ENCODE measurements at places on chromosomes 13 and 19.

DNA sequence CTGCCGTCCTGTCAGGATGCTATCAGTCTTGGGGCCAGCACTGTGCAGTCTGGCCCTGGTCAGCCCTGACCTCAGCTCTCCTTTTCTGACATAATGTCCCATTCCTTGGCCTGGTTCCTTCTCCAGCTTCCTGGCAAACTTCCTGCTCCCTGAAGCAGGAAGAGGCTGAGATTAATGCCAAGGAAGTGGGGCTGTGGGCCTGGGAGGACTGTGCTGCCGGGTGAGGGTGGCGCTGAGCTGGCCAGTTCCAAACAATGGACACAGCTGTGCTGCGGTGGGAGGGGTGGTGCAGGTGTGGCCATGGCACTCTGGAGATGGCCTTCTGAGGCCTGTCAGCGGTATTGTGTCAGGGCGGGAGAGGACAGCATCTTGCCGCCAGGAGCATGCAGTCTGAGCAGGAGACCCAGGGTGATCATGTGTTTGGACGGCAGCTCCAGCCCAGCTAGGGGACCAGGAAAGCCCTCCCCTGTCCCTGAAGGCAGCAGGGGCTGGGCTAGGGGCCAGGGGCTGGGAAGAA lies 30.9 kb downstream of the TUBA3C start:
- no peak for DNase-seq

- DNase-seq = no peak
Measured at GRCh38 chr19:46303322-46303690, 6.5 kb downstream of the HIF3A start.

DNA sequence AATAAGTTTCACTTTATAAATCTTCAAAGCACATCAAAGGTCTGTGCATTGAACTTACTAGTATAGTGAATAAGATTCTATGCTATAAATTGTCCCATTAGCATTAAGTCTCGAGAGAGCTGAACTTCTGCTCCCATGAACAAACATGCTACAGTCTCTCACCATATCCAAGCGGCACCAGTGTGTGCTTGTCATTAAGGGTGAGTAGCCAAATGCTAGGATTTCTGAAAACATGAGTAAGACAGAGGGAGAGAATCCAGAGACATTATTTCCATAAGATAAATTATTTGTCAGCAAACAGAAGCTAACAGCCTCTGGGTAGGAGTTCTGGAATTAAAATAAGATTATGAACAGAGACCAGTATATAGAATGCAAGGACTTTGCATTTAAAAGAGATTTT lies 2882.5 kb downstream of the PCDH9 start:
- no peak for DNase-seq

- no peak for DNase-seq
Measured at GRCh38 chr13:77009011-77009410, 17.1 kb downstream of the CLN5 start.

- no peak for DNase-seq
Measured at GRCh38 chr13:85166891-85167290, 632.3 kb downstream of the SLITRK6 start.

- no peak for DNase-seq
Measured at GRCh38 chr19:33186431-33187182, 7.5 kb upstream of the LRP3 start.

- DNase-seq = no peak
Measured at GRCh38 chr19:30364866-30365800, 7.1 kb upstream of the ZNF536 start.

DNA sequence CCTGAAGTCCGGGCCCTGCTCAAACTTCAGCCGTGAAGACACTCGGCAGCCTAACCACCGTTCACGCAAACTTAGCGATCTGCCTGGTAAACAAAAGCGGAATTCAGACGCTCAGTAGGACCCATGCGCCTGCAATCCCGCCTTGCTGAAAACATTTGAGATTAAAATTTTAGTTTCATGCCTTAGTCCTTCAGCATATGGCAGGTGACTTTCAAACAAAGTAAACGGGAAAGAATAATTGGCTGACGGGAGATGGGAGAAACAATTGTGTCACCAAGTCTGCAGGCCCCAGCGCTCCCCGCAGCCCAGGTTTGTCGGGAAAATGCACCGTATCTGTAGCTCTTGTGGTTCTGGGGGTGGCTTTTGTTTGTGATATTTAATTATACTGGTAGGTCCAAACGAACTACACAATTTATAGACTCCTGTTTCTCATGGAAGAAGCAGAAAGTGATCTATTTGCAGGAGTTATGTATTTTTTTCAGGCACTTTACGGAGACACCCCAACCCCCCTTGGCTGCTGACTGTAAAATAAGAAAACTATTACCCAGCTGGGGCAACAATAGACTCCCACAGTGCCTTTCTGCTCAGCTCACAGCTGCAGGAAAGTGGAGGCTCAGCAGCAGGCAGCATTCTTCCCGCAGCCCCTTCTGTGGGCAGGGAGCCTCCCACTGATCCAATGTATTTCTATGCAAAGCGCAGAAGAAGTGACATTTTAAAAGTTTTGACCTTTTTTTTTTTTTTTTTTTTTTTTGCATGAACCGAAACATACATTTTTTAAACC lies 94.8 kb downstream of the SOX1 start:
- no peak for DNase-seq

DNA sequence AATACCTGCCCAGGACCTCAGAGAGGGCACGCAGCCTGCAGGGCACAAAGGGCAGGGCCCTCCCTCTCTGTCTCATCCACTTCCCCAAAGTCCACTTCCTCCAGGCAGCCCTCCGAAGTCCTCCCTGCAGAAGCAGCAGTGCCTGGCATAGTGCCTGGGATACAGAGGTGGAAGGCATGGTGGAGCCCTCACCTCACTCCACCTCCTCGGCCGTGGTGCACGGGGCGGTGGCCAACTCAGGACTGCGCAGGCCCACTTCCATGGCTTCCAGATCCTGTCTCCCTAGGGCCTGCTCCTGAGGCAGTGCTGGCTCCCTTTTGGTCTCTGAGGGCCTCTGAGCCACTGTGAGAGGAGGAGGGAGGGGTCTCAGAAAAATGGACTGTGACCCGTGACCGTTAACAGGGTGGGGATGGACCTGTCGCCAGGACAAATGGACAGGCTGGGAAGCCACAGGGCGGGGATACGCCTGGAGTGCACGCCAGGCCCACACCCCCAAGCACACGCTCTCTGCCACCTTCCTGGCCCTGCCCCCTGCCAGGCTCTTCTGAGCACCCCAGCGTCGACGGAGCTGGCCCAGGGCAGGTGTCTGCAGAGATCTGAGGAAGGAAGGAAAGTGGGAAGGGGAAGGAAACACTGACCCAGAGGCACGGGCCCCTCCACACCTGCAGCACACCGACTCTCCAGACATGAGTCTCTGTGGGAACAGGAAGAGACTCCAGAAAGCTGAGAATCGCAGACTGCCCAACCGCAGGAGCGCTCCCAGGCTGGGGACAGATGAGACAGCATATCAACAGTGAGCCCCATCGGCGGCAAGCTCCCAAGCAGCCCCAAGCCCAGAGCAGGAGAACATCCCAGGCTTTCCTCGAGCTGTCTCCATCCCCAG lies 8.4 kb downstream of the REXO1 start:
- DNase-seq = no peak

DNA sequence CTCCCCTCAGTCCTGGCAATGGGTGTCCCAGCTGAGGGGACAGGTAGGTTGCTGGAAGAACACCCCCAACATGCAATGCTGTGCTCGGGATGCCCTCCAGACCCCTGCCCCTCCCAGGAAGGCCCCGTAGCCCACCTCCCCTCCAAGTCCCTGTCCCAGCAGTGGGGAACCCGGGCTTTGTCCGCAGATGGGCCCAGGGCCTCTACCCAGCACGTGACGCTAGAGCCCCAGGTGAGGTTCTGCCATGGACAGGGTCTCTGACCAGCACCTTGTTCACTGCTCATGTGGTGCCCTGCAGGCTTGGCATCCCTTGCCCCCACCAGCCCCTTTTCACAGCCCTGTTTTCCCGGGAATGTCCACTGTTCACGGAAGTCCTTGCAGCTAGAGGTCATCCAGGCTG lies 220.0 kb upstream of the SGCG start:
- peak; percentile 3 for DNase-seq

DNA sequence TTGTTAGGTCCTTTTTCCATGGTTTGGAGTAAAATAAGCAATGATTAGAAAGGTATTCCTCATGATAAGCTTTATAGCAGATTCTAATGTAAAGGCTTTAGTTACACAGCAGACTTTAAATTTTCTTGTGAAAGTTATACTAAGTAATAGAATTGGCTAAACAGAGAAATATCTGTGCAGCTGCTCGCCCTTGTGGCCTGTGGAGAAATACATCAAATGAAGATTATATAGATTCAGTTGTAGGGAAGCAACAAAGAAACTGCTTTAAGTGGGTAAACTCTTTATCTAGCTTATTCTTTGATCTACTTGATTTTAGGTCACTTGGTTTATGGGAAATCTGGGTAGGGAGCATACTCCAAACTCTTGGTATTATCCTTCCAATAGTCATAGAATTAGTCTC lies 1269.7 kb upstream of the SPRY2 start:
- no peak for DNase-seq

DNA sequence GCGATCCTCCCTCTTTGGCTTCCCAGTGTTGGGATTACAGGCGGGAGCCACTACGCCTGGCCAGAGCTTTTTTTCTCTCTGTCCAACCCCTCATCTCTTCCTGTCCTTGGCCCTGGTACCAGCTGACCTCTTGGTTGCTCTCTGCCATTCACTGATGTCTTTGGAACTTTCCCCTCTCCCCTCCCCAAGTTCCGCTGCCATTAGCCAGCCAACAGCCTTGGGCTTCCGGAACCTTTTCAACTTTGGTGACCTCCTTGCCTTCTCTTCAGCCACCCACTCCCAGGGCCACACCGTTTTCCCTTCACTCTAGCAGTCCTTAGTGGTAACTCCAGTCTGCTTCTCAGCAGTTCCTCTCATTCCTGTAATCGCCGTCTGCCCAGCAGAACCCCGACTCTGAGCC lies 4.3 kb downstream of the WTIP start:
- no peak for DNase-seq

GRCh38 chr13:100349594-100349993 lies 239.0 kb downstream of the GGACT start:
- DNase-seq = no peak

DNA sequence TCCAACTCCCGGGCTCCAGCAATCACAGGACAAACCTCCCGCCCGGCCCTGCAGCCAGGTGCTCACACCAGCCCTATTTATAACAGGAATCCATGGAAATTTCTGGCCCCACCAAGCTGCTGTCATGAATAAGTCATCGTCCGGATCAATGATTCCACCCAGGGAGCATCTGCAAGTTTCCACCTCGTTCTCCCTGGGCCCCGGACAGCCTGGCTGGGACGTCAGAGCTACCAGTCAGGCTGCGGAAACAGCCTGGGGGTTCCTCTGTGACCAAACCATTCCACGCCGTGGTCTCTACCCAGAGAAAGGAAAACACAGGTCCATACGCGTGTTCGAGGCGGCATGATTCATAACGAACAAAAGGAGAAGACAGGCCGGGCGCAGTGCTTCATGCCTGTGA lies 20.7 kb upstream of the PTBP1 start:
- no peak for DNase-seq

DNA sequence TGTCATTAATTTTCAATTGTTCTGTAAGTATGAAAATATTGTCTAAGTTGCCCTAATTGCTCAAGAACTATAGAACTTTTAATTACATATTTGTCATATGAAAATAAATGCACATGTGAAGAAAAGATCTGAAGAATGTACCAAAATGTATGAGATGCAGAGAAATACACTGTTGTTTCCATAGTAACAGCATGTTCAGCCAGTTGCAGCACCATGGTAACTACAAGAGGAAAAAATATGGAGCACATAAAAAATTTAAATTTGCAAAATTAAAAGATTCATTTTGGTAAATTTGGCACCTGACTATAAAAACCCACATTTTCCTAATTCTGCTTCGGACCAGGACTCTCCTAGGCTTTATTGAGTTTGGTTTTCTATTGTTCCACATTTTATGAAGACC lies 1170.0 kb upstream of the MIR17HG start:
- DNase-seq = no peak

- peak; percentile 98 for DNase-seq
Measured at GRCh38 chr19:51703575-51704515, 10.7 kb downstream of the SPACA6 start.

GRCh38 chr19:38013913-38014580 lies 107.0 kb downstream of the SIPA1L3 start:
- DNase-seq = no peak

- peak; percentile 81 for DNase-seq
Measured at GRCh38 chr19:45798995-45799517, 6.4 kb upstream of the DMWD start.

- no peak for DNase-seq
Measured at GRCh38 chr13:77619655-77620054, 77.8 kb upstream of the SLAIN1 start.

GRCh38 chr13:98959786-98960605 lies 17.9 kb downstream of the DOCK9 start:
- no peak for DNase-seq

- peak; percentile 93 for DNase-seq
Measured at GRCh38 chr13:23980160-23980551, 82.9 kb upstream of the C1QTNF9B start.

DNA sequence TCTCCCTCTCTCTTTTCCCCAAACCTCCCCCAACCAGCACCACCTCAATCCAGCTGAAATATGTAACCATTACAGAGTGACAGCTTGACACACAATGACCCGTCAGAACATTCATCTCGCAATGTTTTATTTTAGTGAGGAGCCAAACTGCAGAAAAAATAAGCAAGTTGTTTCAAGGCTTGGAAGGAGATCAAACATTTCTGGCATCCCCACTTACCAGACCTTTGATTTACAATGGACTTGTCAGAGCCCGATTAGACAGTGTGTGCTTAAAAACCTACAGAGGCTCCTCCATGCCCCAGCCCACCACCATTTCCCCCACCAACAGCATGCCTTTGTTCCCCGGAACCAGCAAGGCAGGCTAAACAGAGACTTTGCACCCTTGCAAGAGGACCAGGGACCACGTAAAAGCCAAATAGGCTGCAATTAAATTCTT lies 382.8 kb upstream of the ZNF507 start:
- DNase-seq = no peak

DNA sequence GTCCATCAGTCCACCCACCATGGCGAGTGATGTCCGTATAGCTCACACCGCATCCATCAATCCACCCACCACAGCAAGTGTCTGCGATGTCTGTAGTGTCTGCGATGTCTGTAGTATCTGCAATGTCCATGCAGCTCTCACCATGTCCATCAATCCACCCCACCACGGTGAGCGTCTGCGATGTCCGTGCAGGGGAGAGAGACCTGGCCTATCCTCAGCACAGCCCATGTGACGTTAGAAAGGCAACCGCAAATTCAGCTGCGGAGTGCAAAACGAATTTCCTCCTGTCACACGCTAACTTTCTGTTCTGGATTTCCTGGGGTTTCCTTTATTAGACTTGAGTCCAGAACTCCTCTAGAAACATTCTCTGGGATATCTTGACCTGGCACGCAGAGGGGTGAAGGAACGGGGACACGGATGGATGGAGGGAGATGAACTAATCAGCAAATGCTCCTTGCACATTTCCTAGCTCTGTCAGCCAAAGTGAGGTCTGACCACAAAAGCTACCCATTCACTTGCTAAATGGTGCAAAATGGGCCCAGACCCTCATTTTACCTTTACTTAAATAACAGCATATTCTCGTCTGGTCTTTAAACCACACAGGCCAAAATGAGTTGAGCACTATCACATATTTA lies 18.3 kb downstream of the RASA3 start:
- DNase-seq = no peak

- no peak for DNase-seq
Measured at GRCh38 chr19:47704024-47704423, 9.2 kb upstream of the EHD2 start.

- DNase-seq = no peak
Measured at GRCh38 chr13:42099962-42100675, 51.7 kb downstream of the DGKH start.
